ENCODE measurements at places on chromosomes 1 and 21. TPM values are rescaled to one million over a fixed set of nuclear protein-coding genes. Genes with fewer than 3 reads are reported as not detected.

SELP gene
- not detected for total RNA-seq

FAM131C gene
- 3.4 TPM for total RNA-seq

DNA sequence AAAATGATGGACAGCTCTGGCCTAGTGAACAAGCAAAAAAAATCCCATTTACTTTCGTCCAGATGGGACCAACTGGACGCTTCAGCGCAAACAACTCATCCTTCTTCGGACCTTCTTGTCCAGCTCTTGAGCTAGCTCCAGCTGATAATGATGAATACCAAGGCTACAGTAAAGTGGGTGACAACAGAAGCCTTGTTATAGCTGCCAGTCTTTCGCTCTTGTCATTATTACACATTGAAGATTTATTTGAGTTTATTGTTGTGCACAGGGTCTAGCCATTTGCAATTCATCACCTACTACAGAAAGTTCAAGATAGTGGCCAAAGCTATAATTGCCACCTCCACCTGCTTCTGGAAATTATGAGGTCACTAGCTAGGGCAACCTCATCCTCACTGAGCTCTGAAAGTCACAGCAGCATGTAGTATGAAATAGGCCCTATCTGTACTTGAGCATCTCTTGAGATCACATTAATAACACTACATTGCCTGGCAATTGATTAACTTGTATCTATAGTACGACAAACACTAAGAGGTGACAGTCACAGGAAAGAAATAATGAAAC lies 76.9 kb downstream of the GPATCH2 start:
- DNase-seq, result no peak

DNA sequence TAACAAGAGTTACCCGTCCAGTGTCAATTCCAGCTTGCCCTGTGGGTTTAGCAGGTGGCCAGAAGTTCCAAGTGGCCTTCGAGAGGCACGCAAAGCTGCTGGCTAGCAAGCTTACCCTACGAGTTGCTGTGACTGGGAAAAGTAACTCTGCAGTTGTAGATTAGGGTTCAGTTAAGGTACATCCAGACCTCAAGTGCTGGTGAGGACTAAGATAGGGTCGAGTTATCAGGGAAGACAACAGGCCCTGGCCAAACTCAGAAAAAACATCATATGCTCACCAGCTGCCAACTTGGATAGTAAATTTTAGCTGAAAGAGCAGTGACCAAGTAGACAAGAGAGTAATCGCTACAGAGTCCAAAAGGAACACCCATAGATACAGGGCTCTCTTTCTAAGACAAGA lies 27.7 kb upstream of the LRRC7 start:
- DNase-seq, result no peak

- DNase-seq, result no peak
These were observed 36.1 kb downstream of the LRRC40 start for GRCh38 chr1:70169018-70169839.

DNA sequence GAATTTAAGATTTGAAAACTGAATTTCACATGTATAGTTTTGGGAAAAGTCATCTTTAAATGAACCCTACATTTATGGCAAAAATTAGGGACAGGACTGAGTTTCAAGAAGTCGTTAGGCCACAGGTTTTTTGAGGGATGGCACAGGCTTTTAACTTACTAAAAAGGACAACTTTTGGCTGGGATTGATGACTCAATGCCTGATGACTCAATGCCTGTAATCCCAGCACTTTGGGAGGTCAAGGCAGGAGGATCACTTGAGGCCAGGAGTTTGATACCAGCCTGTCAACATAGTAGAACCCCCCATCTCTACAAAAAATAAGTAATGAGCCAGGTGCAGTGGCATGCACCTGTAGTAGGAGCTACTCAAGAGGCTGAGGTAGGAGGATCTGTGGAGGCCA lies 15.9 kb downstream of the UCK2 start:
- no peak for DNase-seq

DNA sequence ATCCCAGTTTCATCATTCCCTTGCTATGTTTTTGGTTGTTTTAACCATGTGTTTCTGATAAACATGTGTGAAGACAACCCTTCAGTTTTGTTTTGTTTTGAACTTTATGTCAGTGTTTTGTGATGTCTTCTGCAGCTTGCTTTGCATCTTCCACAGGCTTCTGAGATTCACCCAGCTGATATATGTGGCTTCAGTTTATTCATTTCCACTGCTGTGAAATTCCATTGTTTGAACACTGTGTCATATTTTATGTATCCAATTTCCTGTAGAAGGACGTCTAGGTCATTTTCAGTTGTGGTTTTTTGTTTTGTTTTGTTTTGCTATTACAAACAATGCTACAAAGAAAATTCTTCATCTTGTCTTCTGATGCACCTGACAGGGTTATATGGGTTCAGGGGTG lies 27.2 kb upstream of the SLC26A9 start:
- DNase-seq, result no peak

DNA sequence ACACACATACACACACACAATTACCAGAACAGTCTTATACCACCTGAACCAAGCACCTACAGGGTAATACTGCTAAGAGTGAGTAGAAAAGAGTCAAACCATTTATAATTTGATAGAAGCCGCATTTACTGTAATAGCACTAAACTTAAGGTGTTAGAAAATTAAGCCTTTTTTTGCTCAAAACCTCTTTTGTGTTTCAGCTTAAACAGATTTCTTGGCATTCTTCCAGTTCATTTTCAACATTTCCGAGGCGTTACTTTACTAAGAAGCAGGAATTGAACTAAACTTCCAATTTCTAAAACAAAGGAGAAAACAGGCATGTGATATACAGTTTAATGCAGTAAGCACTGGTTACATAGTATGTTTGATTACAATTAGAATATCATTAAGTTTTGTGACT lies 387.2 kb downstream of the NCAM2 start:
- DNase-seq, result no peak

GRCh38 chr1:224041032-224041431 lies 72.9 kb upstream of the FBXO28 start:
- no peak for DNase-seq
